ENCODE measurements at places on chromosomes 2 and 18. TPM values are rescaled to one million over a fixed set of nuclear protein-coding genes. Genes with fewer than 3 reads are reported as not detected.

DNA sequence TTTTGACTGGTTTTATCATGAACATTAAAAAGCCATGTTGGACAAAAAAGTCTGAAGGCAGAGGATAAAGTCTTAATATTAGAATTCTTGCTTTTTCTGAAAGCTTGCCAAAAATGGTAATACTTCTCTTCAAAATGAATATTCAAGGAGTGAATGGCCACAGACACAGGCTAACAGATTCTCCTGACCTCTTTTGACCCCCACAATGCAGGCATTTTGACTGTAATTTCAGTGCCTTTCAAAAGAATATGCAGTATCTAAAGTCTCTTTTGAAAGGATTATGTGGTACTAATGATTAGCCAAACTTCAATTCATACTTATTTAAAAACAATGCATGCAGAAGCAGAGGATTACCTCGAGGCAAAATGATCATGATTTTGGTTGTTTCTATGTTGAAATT lies 557.8 kb upstream of the GCFC2 start:
- H3K4me3 ChIP-seq = no peak overlapping the region
- no peak overlapping the region for H3K27ac ChIP-seq
- no peaks in the 10 kb centered on the region for H3K27me3 ChIP-seq
- H3K4me1 ChIP-seq = no peaks in the 10 kb centered on the region
- no peak for DNase-seq

- H3K36me3 ChIP-seq = no peaks in the 10 kb centered on the region
- no peak overlapping the region for H3K27ac ChIP-seq
- DNase-seq = no peak
Observed at GRCh38 chr2:224038830-224039079, 331 bp downstream of the SERPINE2 start.

GRCh38 chr2:218618102-218618860 lies 10.6 kb downstream of the PLCD4 start:
- H3K27me3 ChIP-seq = no peaks in the 10 kb centered on the region
- no peak for DNase-seq
- no peak overlapping the region for H3K27ac ChIP-seq
- no peak overlapping the region for H3K4me3 ChIP-seq

DNA sequence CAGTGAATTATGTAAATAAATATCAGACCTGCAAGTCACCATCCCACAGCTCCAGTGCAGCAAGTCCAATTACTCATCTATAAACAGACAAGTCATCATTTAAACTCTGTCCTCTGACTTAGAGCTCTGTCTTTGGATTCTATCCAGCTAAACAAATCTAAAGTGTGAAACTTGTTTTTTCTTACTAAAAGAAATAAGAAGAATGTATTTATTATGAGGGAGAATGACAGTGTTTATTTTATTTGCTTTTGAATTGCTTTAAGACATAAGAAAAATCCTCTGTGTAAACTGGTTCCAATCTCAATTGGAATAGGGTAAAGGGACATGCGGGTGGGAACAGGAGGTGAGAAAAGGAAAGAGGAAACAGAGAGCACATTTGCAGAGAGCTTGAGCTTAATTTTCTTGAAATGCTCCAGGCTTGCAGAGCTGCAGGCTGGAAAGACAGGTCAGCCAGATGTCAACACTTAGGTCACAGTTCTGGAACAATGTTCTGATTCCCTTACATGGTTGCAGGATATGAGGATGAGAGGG lies 355.8 kb downstream of the MEIS1 start:
- no peak for DNase-seq
- no peaks in the 10 kb centered on the region for H3K36me3 ChIP-seq
- peaks cover 8% of the 10 kb centered on the region for H3K4me1 ChIP-seq
- H3K27ac ChIP-seq = no peak overlapping the region
- H3K4me3 ChIP-seq = no peak overlapping the region
- no peaks in the 10 kb centered on the region for H3K27me3 ChIP-seq

The SCN9A gene
- 4.0 TPM for total RNA-seq

The CDH2 gene
- not detected for total RNA-seq

The SLC8A1 gene
- 14.4 TPM for total RNA-seq

Data from suprapubic skin (tissue), 4 donors.